ENCODE measurements at places on chromosomes 11 and 22. TPM values are rescaled to one million over a fixed set of nuclear protein-coding genes. Genes with fewer than 3 reads are reported as not detected.

Gene APBB1
- total RNA-seq, result 42.0 TPM

DNA sequence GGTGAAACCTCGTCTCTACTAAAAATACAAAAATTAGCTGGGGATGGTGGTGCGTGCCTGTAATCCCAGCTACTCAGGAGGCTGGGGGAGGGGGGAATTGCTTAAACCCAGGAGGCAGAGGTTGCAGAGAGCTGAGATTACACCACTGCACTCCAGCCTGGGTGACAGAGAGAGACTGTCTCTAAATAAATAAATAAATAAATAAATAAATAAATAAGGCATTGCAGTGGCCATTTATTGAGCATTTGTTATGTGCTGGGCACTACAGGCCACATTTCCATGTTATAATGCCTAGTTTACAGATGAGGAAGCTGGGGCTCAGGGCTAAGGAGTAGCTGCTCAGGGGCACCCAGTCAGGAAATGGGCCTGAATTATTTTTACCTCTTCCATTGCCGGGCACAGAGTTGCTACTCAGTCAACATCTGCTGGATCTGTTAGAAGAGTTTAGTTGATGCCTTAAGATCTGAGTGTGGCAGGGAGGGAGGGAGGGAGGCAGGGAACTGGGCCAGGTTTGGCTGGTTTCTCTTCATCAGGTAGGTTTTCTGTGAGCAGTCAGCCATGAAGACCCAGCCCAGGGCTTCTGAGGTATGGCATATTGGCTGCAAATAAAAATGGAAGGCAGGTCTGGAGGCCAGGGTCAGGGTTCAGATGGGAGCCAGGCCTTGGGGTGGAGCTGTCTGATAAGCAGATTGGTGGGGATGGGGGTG, 5.6 kb downstream of the PVALB start:
- H3K4me3 ChIP-seq, result no peak overlapping the region
- H3K4me1 ChIP-seq, result peaks cover 14% of the 10 kb centered on the region
- no peaks in the 10 kb centered on the region for H3K36me3 ChIP-seq
- H3K27ac ChIP-seq, result no peak overlapping the region
- peaks cover 26% of the 10 kb centered on the region for H3K27me3 ChIP-seq
- no peak for DNase-seq

Gene HYOU1
- total RNA-seq, result 199 TPM

DNA sequence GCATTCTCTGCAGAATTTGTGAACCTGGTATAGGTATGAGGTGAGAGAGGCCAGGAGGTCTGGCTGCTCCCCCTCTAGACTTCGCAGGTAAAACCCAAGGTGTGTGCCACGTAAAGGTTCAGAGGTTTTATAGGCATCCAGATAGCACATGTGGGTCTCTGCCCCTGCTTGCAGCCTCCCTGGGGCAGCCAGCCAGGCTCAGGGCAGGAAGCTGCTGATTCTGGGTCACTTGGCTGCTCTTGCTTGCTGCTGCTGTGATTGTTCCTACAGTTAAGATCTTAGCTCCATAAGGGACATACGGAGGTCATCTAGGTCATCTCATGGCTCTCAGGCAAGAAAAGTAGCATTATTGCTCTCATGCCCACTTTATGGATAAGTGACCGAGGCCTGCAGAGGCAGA, 30.2 kb downstream of the ZBTB16 start:
- no peaks in the 10 kb centered on the region for H3K27me3 ChIP-seq
- no peak overlapping the region for H3K4me3 ChIP-seq

DNA sequence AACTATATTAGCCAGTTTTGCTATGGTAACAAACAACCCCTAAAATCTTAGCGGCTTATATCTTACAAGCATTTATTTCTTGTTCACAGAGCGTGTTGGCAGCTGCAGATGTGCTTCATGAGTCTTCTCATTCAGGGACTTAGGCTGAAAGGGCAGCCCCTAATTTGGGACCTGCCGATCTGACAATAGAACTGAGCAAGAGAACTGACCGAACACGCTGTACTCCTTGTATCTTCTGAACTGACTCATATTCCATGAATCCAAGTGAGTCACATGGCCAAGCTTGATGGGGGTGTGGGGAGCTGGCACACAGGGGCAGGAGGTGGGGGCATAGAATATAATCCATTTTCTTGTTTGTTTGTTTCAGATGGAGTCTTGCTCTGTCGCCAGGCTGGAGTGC, 481.7 kb upstream of the CADM1 start:
- no peaks in the 10 kb centered on the region for H3K36me3 ChIP-seq
- no peak for DNase-seq
- H3K4me1 ChIP-seq, result no peaks in the 10 kb centered on the region
- H3K27me3 ChIP-seq, result peaks cover 5% of the 10 kb centered on the region

DNA sequence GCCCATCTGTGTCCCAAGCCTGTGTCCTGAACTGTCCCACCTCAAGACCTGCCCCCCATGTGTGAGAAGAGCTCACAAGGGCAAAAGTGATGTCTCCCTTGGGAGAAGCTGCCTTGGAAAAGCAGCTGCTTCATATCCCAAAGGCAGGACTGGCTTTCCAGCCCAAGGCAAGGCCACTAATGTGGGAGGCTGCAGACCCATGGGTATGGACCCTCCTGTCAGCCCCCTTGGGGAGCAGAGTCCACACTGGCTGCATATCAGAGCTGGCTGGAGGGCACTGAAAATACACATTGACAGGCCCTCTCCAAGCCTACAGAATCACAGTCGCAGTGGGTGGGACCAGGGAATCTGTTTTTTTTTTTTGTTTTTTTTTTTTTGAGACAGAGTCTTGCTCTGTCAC, 2.7 kb downstream of the PELI3 start:
- no peaks in the 10 kb centered on the region for H3K36me3 ChIP-seq
- no peak overlapping the region for H3K4me3 ChIP-seq
- H3K4me1 ChIP-seq, result peaks cover 29% of the 10 kb centered on the region
- no peak overlapping the region for H3K27ac ChIP-seq

Gene WNT11
- total RNA-seq, result 0.16 TPM

Gene MRGPRX2
- 0.16 TPM for total RNA-seq

DNA sequence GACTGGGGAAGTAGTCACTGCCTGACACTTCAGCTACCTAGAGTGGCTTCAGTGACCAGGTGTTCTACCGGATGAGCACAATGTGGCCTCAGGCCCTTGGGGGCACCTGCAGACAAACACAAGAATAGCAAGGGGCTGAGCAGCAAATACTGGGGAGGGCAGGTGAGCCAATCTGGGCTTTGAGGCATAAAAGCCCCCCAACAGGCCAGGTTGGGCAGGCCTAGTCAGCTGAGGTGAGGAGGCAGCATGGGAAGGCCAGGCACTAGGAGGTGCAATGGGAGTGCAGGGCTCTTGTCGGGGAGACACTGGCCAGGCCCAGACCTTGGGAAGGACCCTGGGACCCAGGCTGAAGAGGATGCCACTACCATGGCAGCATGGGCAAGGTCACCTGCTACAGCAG, 9.0 kb downstream of the UFD1 start:
- peak overlapping the region; percentile 48 for H3K27ac ChIP-seq
- H3K27me3 ChIP-seq, result no peaks in the 10 kb centered on the region
- peaks cover 24% of the 10 kb centered on the region for H3K36me3 ChIP-seq
- H3K4me1 ChIP-seq, result no peaks in the 10 kb centered on the region
- no peak overlapping the region for H3K4me3 ChIP-seq

GRCh38 chr11:62553839-62554361, 7.3 kb upstream of the AHNAK start:
- peaks cover 91% of the 10 kb centered on the region for H3K4me1 ChIP-seq
- no peaks in the 10 kb centered on the region for H3K27me3 ChIP-seq
- H3K27ac ChIP-seq, result no peak overlapping the region
- H3K4me3 ChIP-seq, result peak overlapping the region; percentile 80
- no peaks in the 10 kb centered on the region for H3K36me3 ChIP-seq

GRCh38 chr11:2301631-2302305, at the start of the genes C11orf21 and TSPAN32:
C11orf21 (minus strand) TSS chr11:2301918; CDS start chr11:2301808, 110 bp downstream.
TSPAN32 (plus strand) TSS chr11:2302013; CDS start chr11:2302150, 137 bp downstream.
- peak within 1 kb of the TSS; percentile 98 for H3K4me3 ChIP-seq
- DNase-seq, result peak; percentile 82
- no peaks in the 10 kb centered on the region for H3K27me3 ChIP-seq
- H3K4me1 ChIP-seq, result peaks cover 33% of the 10 kb centered on the region
- peak within 1 kb of the TSS; percentile 72 for H3K27ac ChIP-seq

DNA sequence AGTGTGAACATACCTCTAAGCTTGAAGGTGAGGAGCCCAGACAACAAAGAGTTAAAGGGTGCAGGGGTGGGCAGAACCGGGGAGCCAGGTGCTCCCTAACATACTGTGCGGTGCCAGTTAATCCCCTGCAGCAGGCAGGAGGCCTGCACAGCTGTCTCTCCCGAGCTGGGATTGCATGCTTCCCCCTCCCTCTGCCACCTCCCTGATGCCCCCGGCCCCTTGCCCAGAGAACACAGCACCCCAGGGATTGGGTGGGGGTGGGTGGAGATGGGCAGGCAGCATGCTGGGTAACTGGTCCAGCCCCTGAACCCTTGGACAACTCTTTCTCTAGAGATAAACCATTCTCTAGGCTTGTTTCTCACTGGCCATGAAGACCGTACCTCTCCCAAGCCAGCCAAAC, 67.7 kb upstream of the MYOD1 start:
- no peak overlapping the region for H3K27ac ChIP-seq
- no peak overlapping the region for H3K4me3 ChIP-seq
- no peaks in the 10 kb centered on the region for H3K36me3 ChIP-seq
- no peaks in the 10 kb centered on the region for H3K4me1 ChIP-seq
